ENCODE measurements at places on chromosomes 3 and 15.

- DNase-seq = no peak
Observed at GRCh38 chr3:117893638-117894037, 1141.0 kb downstream of the IGSF11 start.

DNA sequence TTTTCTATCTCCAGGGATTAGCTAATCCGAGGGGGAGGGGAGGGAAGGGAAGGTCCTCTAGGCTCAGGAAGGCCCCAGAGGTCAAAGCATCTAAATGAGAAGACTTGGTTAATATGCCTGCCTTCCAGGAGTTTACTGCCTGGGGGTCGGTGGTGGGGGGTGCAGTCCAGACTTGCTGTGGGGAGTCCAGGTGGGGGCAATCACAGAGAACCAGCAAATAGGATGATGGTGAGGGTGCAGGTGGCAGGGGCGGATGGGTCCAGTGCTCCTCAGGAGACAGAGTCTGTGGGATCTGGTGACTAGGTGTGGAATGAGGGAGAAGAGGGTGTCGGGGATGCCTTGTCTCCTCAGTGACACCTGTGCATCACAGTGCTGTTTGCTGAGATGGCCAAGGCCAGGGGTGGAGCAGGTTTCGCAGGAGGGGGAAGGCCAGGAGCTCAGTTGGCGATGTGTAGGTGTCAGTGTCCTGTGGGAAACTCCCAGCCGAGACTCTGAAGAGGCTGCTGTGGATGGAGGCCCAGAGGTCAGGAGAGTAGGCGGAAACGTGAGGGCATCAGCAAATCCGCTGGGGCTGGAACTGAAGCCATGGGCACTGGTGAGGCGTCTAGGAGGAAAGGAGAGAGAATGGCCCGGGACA lies 8.1 kb downstream of the CFAP100 start:
- no peak for DNase-seq

- DNase-seq = no peak
Observed at GRCh38 chr3:98778383-98778782, 15.2 kb downstream of the ST3GAL6 start.

- no peak for DNase-seq
Observed at GRCh38 chr3:194672876-194673275, 885 bp upstream of the LSG1 start.

DNA sequence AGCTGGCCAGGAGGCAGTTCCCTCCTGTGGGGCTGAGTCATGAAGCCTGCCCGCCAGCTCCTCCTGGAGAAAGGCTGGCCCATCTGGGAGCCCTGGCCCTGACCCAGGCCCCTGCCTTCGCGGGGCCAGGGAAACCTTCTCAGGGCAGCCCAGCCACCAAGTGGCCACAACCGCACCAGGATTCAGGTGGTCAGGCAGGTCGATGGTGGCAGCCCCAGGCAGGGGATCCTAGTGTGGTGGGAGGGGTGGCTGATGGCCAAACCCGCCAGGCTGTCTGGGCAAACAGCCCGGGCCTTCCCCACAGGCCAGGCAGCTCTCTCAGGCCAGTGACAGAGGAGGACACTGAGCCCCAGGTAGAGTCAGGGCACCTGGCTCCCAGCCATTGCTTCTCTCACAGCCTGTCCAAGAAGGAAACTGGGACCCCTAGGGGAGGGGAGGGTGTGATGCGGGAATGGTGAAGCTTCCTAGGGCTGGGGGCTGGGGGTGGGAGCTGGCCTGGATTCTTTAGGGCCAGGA lies 1.2 kb downstream of the TWF2 start:
- peak; percentile 69 for DNase-seq

GRCh38 chr3:82587174-82587573 lies 825.7 kb upstream of the GBE1 start:
- DNase-seq = no peak

- no peak for DNase-seq
Observed at GRCh38 chr3:148710665-148711064, 13.0 kb downstream of the AGTR1 start.
